ENCODE measurements at places on chromosomes 4 and X.

- peak; percentile 42 for DNase-seq
These were observed 2.8 kb upstream of the PCDH7 start for GRCh38 chr4:30717208-30718020.

DNA sequence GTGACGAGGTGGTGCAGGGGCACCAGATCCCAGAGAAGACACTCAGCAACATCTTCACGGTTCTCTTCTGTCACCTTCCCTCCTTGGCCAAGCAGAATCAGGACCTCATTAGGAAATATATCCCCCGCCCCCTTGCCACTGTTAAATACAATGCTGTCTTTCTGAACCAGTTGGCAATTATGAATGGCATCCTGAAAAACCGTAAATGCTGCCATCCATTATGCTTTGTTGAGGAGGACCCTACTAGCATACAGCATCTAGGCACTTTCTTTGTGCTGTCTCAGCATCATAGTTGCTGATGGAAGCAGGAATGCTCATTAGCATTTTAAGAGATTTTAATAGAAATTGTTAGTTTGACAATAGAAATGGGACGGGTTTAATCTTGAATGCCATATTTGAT, 138.5 kb downstream of the DCLK2 start:
- no peak for DNase-seq

DNA sequence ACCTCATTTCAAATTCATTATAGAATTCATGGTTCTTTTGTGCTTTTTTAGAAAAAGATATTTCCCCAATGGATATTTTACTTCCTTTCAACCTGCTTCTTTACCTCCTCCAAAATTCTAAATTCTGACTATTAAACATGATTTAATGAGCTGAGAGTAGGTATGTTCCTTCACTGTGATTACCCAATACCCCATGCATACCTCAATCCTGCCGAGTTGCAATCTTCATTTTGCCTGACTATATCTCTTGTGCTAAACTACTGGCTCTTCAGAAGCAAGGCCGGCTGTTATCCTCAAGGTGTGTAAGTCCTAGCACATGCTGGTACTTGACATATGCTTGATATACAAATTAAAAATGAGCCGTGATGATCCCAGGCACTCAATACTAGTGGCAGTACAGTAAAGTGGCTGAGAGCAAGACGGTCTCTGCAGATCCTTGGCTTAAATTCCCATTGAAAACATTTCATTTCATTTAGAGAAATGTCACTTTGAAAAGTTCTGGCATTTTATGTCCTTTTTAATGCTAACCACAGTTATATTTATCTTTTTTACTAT, 320.4 kb downstream of the KCNIP4 start:
- no peak for DNase-seq

GRCh38 chrX:47191331-47191730, 2.3 kb upstream of the UBA1 start:
- no peak for DNase-seq

GRCh38 chrX:141278306-141278705, 36.0 kb upstream of the SPANXC start:
- no peak for DNase-seq

- no peak for DNase-seq
These were observed 47.2 kb downstream of the EDNRA start for GRCh38 chr4:147528054-147528453.

DNA sequence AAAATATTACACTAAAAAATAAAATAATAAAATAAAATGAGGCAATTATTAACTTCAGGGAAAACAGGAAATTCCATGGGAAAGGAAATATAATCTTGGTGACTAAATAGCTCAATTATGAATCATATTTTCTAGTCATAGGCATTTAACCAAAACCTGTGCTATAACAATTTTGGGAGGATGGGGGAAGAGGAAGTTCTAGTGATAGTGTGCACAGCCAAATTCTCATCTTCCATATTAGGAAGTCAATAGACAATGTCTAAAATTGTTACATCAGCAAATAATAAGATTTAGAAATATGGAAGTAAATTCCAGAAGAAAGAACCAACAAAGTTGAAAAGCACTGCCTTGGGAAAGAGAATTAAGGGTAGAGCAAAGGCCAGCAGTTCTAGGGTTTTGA, 2.8 kb downstream of the AWAT2 start:
- DNase-seq = no peak

DNA sequence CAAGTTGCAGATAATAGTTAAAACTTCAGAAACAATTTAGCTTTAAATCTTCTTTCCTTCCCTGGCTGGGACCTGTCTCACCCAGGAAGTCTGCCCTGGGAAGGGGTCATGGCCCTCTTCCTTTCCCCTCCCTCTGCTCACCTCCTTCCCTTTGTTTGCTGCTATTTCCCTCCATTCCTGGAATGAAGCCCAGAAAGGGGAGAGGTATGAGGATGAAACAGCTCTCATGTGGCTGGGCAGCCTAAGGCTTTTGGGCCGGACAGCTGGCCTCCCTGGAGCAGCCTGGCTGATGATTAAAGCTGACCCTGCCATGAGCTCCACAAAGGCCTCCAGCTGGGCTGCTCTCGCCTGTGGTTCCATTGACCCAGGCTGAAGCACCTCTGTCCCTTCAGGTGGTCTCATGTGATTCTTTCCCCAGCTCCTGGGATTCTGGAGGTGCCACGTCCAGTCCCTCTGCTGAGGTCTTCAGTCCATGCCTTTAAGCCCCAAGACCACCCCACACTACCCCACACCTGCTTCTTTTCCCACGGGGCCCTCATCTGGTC, 202.1 kb downstream of the PTTG2 start:
- peak; percentile 67 for DNase-seq

- DNase-seq = no peak
These were observed 24.1 kb downstream of the FAM47E start for GRCh38 chr4:76275486-76276124.

- no peak for DNase-seq
These were observed 57.9 kb upstream of the STIM2 start for GRCh38 chr4:26802790-26803189.

DNA sequence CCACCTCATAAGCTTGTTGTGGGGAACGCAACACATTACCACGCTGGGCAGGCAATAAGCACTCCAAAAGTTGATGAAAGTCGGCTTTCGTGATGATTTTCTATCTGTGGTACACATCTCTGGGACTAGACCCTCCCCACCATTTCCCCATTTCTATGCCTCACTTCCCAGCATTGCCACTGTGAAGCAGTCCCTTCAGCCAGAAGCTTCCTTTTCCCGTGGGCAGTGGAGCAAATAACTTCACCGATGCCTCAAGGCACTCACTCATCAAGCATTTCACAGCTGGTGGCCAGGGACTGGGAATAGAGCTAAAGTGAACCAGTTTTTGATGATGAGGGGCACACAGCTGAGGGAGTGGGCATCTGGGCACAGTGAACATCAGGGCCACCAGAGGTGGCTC, 18.9 kb downstream of the C4orf50 start:
- DNase-seq = no peak

DNA sequence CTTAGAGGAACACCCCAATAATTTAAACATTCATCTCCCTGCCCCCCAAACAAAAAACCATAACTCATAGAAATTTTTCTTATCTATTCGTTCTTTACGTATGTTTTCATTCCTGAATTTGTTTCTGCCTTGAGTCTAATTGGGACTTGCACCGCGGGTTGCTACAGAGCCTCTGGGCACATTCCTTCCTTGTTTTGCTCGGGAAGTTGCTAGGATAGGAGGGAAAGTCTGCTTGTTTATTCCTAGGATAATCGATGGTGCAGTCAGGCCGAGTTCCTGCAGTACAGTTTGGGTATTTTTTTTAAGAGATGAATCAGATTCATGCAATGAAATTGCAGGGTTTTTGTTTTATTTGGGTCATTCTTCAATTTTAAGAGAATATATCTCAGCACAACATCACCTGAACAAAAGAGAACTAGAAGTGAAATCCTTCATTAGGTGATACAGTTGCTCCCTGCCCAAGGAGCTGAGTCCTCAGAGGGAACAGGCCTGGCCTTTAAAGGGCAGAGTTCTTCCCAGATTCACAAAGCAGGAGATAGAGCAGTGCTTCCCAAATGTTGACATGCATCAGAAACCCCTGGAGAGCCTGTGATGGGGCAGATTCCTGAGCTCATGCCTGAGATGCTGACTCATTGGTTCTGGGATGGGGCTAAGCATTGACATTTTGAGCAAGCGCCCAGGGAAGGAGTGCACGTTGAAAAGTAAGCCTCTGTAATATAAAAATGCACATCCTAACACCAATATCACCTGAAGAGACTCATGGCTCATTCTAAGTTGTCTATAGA, 114.9 kb upstream of the FAM9B start:
- DNase-seq = peak; percentile 64

DNA sequence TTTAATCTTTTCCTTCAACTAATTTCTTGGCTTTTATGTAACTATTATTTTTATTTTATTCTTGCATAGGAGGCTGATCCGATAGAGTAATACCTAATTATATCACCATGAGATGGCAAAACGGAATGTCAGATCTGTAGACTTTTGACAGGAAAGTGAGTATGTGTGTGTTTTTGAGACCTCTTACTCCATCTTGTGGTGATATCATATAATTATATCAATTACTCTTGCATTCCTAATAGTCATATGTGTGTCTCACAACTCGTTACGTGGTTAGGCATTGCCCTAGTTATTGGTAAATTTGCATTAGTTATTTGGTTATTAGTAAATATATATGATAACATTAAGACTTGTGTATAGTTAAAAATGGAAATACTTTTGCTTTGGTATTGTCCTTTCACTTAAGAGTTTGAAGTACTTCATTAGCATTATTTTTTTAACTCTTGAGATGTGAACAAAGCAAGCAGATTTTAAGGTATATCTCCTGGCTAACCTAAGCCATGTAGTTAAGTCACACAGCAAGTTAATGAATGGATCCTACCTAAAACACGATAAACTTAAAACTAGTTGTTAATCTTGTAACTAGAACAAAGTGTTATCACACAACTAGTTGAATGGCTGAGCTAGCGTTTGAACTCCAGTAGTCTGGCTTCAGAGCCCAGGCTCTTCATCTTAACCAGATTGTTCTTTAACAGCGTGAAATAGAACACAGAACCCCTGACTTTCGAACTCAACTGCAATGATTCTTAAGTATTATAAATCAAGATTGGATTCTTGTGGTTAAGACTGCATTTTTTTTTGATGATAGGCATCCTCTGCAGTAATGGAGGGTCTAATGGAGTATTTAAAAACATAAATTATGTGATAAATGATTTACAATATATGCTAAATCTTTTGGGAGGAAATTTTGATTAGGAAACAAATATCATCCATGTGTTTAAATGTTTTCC, 67.1 kb downstream of the PGRMC2 start:
- peak; percentile 42 for DNase-seq

DNA sequence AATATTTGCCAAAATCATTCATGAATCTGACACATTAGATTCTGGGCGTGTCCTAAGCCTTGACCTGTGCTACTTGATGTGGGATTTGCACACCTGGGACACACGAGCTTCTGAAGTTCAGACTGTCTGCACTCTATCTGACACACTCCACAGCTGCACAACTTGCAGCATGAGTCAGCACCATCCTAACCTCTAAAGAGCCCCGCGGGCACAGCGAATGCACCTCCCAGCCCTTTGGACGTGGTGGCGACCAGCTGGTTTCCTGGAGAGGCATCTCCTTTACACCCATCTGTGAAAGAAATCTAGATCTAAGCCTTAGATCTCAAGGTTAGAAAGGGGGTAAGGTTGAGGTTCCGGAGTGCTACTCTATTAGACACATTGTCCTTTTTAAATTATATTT, 69.2 kb downstream of the SORBS2 start:
- peak; percentile 69 for DNase-seq

- no peak for DNase-seq
These were observed 411.0 kb upstream of the NDST3 start for GRCh38 chr4:117623326-117623725.

DNA sequence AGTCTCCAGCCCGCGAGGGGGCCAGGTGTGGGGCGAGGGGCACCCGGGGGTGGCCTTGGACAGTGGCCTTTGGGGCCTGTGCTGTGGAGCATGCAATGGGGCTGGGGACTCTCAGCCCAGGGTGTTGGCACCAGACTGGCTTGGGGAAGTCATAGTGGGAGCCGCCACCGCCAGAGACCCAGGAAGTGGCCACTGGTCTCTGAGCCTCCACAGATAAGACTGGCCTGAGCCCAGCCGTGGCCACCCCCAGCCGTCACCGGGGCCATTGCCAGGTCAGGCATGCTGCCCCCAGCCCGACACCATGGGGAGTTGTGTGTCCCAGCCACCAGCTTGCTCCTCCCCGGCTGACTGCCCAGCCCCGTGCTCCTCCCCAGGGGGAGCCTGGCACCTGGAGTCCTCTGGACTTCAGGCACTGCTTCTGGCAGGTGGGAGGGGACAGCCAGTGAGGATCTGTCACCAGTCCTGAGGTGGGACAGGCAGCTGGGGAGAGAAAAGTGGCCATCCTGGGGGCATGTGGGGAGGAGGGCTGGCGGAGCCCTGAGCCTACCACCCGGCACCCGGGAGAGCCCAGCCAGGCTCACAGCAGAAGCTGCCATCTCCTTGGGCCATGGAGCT, 32.5 kb downstream of the TACC3 start:
- DNase-seq = no peak

DNA sequence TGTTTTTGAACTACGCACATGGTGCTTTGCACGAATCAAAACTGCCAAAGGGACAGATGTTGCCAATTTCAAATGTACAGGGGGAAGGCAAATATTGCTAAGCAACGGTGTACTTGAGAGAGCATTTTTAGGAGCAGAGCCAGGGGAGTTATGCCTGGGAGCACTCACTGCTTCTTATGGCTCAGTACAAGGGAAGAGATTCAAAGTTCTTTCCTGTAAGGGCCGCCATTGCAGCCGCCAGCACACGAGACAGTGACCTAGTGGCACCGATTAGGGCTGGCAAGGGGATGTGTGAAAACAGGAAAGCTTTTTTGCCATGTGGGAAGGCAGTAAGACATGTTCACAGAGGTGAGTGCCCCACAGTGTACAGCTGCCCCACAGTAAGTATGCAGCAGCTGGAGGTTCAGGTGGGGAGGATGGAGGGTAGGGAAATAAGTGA, 133.8 kb downstream of the AFF1 start:
- no peak for DNase-seq

GRCh38 chr4:88792821-88793220, 95.2 kb upstream of the NAP1L5 start:
- peak; percentile 36 for DNase-seq

GRCh38 chr4:144564358-144564757, 81.6 kb upstream of the HHIP start:
- no peak for DNase-seq

DNA sequence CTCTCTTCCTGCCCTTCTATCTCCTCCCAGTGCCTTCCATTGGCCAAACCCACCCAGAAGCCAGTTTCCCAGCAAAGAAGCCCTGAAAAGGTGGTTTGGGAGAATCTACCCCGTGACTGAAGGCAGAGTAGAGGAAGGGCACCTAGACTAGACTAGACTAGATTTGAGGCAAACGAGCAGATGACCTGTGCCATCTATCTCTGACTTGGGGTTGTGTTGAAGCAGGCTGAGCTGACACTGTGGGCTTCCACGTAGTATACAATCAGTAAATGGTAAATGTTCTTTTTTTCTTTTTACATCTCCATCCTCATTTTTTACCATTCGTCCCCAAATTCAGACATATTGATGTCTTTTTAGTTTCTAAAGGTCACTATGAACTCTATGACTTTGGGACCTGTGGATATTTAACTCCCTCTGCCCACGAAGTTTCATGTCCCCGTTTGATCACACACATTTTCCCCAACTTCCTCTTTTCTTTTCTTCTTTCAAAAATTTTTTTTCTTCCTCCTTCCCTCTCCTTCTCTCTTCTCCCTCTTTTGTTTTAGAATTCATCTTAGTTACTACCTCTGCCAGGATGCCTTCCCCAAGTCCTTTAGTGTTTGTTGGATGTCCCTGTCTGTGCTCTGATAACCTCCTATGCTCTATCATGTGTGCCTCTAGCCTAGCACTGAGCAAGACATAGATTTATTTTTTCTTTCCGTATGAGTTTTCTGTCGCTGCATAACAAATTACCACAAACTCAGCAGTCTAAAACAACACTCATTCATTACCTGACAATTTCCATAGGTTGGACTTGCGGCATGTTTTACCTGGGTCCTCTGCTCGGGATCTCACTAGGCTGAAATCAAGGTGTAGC, 6.2 kb upstream of the AFF1 start:
- no peak for DNase-seq

All from brain microvascular endothelial cell (primary cell).